Stimulated activated CD4-positive, alpha-beta T cell treated with anti-CD3 and anti-CD28 coated beads, Interleukin-1b, Interleukin-23, amount 100 ng/mL, for 1 hour (primary cell): ENCODE measurements at places on chromosomes 13 and 19.

GRCh38 chr19:29851769-29852521 lies 40.2 kb downstream of the CCNE1 start:
- no peak for DNase-seq

- no peak for DNase-seq
Observed at GRCh38 chr19:8615024-8615423, 4.5 kb upstream of the ADAMTS10 start.

GRCh38 chr13:113907635-113908617 lies 44.0 kb upstream of the GAS6 start:
- no peak for DNase-seq

DNA sequence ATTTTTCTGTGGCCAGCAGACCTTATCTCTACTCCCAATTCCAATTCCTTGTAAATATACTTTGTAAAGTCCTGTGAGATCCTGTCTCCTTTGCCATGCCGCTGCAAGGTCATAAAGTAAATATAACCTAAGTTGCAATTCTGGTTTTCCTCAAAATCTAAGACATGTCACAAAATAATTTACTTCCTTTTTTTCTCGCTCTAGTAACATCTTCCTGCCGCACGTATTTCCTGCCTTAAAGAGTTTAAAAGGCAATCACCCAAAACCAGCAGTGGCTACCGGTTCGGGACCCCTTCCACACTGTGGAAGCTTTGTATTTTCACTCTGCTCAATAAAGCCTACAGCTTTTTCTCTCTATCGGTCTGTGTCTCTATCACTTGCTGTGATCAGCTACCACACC lies 832.0 kb upstream of the SLITRK5 start:
- no peak for DNase-seq

GRCh38 chr13:76754414-76754813 lies 131.8 kb downstream of the KCTD12 start:
- no peak for DNase-seq

- DNase-seq, result no peak
Observed at GRCh38 chr13:109665240-109665639, 121.1 kb downstream of the IRS2 start.

GRCh38 chr13:46861959-46862358 lies 34.9 kb downstream of the HTR2A start:
- DNase-seq, result no peak

- DNase-seq, result no peak
Observed at GRCh38 chr13:20065516-20065915, 95.3 kb downstream of the GJA3 start.

- no peak for DNase-seq
Observed at GRCh38 chr13:111915104-111915551, 151.8 kb upstream of the SOX1 start.

GRCh38 chr19:56138069-56138468 lies 3.0 kb upstream of the ZNF444 start:
- no peak for DNase-seq

DNA sequence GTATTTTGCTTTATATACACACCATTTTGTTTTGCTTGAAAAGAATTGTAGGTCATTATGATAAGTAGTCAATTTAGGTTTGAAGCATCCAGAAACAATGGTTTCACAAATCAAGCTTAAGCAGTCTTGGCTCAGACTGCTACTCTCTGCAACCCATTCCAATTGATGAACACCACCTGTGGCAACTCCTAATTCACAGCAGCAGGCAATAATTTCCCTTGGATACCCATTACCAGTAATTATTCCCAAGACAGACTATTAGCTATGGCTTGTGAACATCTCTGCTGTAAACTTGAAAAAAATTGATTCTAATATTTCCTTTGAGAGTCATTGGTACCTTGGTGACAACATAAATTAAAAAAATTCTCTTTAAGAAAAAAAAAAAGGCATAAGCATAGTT lies 299.3 kb upstream of the SLITRK6 start:
- DNase-seq, result no peak

GRCh38 chr13:72221276-72221962 lies 354.4 kb upstream of the DACH1 start:
- no peak for DNase-seq

DNA sequence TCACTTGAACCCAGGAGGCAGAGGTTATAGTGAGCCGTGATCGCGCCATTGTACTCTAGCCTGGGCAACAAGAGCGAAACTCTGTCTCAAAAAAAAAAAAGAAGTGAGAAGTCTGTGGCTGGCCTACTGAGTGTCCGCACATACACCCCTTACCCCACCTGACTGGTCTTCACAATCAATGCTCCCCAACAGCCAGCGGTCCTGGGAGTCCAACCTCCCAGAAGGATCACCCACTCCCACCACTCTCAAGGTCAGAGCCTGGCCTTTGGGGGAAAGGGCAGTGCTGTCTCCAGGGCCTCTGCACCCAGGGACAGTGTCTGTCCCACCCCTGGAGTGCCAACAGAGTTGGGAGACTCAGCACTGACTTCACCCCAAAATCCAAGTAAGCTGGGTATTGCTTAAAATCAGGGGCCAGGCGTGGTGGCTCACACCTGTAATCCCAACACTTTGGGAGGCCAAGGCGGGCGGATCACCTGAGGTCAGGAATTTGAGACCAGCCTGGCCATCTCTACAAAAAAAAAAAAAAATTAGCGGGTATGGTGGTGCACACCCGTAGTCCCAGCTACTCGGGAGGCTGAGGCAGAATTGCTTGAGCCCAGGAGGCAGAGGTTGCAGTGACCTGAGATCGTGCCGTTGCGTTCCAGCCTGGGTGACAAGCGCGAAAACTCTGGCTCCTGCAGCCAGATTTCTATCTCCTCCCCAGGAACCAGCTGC lies 2.3 kb upstream of the CD320 start:
- no peak for DNase-seq

DNA sequence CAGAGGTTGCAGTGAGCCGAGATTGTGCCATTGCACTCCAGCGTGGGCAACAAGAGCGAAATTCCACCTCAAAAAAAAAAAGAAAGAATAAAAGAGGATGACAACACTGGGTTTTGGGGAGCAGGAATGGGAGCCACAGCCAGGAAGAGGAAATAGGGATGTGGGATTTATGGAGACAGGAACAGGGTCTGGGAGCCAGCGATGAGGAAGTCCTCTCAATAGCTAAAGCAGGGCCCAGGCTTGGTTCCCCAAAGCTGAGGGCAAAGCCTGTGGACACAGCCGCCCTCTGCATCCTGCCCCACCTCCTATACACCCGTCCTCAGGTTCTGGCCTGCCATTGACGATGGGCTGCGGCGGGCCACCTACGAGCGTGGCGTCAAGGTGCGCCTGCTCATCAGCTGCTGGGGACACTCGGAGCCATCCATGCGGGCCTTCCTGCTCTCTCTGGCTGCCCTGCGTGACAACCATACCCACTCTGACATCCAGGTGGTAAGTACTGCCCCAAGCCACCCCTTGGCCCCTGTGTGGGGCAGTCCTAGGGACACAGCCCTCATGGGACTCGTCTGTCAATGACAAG lies 13.6 kb downstream of the HIPK4 start:
- no peak for DNase-seq

GRCh38 chr13:103178986-103179943 lies 113.0 kb upstream of the SLC10A2 start:
- DNase-seq, result no peak
